ENCODE measurements at places on chromosomes 4 and X. TPM values are rescaled to one million over a fixed set of nuclear protein-coding genes. Genes with fewer than 3 reads are reported as not detected.

SLC34A2 gene
- not detected for total RNA-seq

GRCh38 chrX:72621625-72622485 is 49.2 kb upstream of the HDAC8 start:
- no peak for DNase-seq

DNA sequence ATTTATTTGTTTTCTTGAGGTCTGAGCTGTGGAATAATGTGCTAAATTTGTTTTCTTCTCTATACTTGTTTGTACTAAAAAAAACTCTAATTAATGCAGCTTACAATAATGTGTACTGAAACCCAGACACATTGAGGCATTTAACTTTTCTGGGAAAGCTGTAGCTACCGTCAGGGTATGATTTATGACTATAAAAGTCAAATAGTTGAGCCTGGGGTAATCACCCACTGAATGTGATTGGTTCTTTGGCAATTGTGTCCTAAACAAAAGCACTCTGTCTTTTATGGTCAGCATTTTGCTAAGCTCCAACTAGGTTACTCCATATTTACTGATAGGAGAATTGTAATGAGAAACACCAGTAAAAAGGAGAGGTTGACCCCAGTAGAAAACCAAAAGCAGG is 65.9 kb upstream of the CBLL2 start:
- no peak for DNase-seq

DNA sequence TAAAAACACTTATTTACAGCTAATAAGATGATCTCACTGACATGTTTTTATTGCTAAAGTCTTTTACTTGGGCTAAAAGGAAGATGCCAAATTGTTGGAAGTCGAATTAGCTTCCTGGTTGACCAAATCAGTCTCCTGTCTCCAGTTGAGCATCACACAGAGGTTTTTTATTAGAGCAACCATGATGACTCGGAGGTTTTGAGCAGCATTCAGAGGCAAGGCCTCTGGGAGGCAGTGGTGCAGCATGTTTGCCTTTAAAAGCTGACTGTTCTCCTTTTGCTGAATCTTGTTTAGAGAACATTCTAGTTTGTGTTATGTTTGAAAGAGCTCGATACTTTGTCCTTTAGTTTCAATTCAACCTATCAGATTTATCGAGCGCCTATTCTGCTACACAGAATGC is 2.1 kb downstream of the UCHL1 start:
- DNase-seq, result no peak

GRCh38 chrX:85365370-85365995 is 14.0 kb downstream of the POF1B start:
- DNase-seq, result no peak

DNA sequence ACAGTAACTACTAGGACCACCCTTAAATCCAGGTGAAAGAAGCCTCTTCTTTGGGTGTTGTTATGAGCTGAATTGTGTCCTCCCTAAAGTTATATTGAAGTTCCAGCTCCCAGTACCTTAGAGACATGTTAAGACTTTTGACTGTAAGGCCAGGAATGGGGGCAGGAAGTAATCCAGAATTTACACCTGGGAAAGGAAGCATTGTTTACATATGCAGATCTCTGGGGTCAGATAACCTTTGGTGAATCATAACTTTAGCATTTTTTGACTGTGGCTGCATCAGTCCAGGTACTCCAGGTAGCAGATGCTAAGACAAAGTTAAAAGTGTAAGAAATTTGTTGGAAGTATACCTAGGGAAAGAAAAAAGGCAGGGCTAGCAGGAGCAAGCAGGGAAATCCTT is 104.9 kb upstream of the CENPE start:
- no peak for DNase-seq

All from omental fat pad (tissue), 4 donors.